Mesothelial cell of epicardium (in vitro differentiated cells): ENCODE measurements at places on chromosomes 12 and 14. TPM values are rescaled to one million over a fixed set of nuclear protein-coding genes. Genes with fewer than 3 reads are reported as not detected.

- peaks cover 35% of the 10 kb centered on the region for H3K36me3 ChIP-seq
- peaks cover 26% of the 10 kb centered on the region for H3K4me1 ChIP-seq
- peak within 1 kb of the TSS; percentile 85 for H3K4me3 ChIP-seq
- H3K27me3 ChIP-seq: no peaks in the 10 kb centered on the region
These were observed at the start of gene DTX3 for GRCh38 chr12:57604454-57604991. DTX3 (plus strand) TSS chr12:57604824; CDS start chr12:57606518, 1,694 bp downstream.

DNA sequence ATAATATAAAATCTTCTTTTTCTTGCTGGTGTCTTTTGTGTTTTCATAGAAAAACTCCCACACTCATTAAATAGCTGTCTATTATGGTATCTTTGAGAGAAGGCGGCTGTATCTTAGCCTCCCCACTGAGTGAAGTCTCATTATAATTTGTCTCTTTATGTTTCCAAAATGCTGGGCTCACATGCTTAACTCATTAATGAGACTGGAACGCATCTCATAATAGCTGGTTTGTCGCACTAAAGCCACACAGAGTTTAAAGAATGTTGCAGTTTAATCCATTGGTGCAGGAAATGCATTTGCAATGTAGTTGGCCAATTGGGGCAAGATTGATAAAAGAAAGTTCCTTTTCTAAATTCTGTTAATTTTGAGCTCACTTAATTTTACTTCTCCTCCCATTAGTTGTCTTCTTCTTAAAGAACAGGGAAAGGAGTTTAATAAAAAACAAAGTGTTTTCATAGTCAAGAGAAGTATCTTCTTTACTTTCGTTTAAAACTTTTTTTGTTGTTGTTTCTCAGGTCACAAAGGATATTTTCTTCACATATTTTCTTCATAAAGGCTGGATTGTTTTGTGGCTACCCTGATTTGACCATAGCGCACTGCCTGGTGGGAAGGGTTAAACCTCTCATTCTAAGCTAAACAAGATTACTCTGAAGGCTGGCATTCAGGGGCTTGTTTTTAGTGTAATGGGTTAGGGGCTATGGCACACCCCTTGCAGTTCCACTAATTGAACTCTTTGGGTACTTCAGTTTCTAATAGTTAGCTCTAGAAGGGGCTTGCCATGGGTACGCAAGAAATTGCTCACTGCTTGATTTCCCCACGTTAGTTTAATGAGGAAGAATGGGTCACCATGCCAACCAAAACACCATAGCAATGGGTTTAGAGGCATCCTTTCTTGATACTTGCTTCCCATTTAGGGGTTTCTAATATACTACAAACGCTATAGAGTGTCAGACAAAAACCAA is 197.0 kb downstream of the TMTC2 start:
- H3K27me3 ChIP-seq: no peaks in the 10 kb centered on the region
- no peak overlapping the region for H3K4me3 ChIP-seq
- H3K36me3 ChIP-seq: no peaks in the 10 kb centered on the region
- no peak for DNase-seq

DNA sequence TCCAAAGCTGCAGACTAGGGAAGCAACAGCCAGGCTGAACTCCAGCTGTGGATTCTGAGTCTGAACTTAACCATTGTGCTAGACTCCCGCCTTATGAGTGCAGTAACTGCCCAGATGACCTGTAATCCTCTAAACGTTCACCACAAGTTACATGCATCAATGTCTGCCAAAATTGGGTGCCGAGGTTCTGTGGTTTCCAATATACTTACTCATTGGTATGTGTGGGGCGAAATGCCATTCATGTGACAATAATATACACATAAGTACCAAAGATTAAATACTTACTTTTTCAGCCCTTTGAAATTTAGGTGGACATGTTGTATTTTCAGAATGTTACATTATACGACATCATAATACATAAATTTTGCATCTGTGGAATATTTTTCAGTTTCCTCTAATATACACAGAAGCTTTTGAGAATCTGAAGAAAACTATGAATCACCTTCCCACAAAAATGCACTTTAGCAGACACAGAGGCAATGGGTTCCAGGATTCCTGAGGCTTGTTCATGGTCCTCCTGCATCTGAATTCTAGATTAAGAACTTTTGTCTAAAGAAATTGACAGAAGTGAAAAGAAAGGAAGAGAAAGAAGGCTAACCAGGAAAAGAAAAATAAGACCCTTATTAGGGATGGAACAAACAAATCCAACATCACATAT is 31.7 kb downstream of the GRIP1 start:
- H3K4me3 ChIP-seq: no peak overlapping the region
- no peak for DNase-seq
- peaks cover 16% of the 10 kb centered on the region for H3K4me1 ChIP-seq
- no peaks in the 10 kb centered on the region for H3K36me3 ChIP-seq

DNA sequence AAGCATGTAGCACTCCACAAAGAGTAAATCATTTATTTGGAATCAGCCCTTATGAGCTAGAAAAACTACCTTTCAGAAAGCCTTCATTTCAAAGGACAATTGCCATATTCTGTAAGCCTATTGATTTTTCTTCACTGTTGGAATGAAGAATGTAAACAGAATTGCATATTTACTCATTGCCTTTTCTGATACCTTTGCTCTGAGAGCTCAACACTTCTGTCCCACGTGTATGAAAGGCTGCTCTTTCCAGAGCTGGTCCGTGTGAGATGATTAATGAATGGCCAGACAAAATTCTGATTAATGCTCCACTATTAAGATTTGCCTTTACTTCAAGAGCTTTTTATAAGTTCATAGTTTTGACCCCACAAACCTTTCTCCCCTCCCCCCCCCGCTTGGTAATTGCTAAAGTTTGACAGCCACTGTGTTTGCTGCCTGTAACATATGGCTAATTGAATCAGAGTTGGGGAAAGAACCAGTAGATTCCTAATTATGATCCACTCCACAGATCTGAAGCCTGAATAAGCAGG is 63.0 kb upstream of the PLEKHA5 start:
- DNase-seq: no peak
- no peak overlapping the region for H3K4me3 ChIP-seq
- H3K4me1 ChIP-seq: peaks cover 16% of the 10 kb centered on the region
- no peaks in the 10 kb centered on the region for H3K27me3 ChIP-seq
- no peaks in the 10 kb centered on the region for H3K36me3 ChIP-seq

DNA sequence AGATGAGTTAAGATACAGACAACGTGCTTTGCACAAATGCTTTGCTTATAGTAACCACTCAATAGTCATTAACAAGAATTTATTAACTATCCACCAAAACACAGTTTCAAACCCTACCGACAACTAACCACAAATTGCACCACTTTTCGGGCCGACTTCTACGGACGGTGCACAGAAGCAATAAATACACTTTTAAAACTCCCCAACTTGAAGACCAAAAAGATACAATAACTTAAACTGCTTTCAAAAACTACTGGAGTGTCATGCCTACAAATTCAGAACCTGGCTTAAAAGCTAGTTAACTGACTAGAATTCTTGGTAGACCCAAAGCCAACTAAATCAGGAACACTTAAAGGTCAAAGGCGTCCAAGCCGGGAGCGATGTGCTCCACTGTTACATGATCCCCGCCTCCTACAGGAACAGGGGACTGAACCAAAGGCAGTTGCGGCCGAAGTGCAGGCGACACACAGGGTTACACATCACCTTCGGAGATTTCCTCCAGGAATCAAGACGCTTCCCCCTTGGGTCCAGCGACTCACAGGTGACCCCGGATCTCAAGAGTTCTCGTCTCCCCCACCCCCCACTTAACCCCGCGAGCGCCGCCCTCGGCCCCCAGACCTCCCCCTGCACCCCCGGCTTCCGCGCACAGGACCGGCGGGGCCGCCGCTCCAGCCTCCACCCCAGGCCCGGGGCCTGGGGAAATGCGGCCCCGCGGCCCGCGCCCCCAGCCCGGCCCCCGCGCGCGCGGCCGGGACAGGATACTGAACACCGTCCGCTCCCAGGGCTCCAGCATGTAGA is 507 bp downstream of the SPTSSA start:
- peak overlapping the region; percentile 78 for H3K4me3 ChIP-seq
- no peak for DNase-seq
- H3K27ac ChIP-seq: peak overlapping the region; percentile 90
- peaks cover 3% of the 10 kb centered on the region for H3K36me3 ChIP-seq
- no peaks in the 10 kb centered on the region for H3K27me3 ChIP-seq
- H3K4me1 ChIP-seq: peaks cover 18% of the 10 kb centered on the region

DNA sequence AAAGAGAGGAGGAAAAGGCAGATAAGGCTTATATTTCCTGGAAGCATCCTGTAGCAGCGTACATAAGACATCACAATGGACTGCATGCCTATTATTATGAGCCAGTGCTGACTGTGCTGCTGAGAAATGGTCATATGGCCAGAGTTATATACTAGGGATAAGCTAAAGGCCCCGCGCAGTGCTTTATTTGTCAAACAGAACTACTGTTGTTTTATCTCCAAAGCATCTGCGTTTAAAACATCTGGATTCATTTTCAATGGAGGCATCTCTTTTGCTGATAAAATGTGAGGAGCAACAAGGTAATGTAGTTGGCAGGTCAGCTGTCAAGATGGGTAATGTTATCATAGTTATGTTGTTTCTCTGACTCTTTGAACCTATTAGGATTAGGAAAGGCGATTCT is 28.0 kb upstream of the LMNTD1 start:
- peaks cover 17% of the 10 kb centered on the region for H3K4me1 ChIP-seq
- DNase-seq: no peak
- H3K27ac ChIP-seq: no peak overlapping the region
- no peaks in the 10 kb centered on the region for H3K27me3 ChIP-seq
- H3K4me3 ChIP-seq: no peak overlapping the region

DNA sequence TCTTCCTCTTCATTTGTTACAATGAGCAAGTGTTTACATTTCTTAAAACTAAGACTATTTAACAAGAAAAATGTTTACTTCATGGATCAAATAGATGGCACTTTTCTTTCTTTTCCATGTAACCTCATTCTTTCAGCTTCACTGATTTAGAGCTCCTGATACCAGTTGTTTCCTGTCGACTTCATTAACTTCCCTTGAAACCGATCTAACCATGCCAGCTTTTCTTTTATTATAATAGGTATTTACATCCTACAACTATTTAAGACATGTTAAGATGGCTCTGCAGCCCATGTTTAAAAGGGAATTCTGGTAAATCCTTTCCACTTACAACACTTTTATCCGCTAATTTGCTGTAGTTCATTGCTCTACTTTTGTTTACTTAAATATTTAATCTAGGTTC is 107.3 kb upstream of the DCN start:
- H3K36me3 ChIP-seq: peaks cover 7% of the 10 kb centered on the region
- peaks cover 18% of the 10 kb centered on the region for H3K4me1 ChIP-seq
- no peak overlapping the region for H3K4me3 ChIP-seq
- no peak for DNase-seq
- H3K27me3 ChIP-seq: no peaks in the 10 kb centered on the region
- peak overlapping the region; percentile 88 for H3K27ac ChIP-seq

DNA sequence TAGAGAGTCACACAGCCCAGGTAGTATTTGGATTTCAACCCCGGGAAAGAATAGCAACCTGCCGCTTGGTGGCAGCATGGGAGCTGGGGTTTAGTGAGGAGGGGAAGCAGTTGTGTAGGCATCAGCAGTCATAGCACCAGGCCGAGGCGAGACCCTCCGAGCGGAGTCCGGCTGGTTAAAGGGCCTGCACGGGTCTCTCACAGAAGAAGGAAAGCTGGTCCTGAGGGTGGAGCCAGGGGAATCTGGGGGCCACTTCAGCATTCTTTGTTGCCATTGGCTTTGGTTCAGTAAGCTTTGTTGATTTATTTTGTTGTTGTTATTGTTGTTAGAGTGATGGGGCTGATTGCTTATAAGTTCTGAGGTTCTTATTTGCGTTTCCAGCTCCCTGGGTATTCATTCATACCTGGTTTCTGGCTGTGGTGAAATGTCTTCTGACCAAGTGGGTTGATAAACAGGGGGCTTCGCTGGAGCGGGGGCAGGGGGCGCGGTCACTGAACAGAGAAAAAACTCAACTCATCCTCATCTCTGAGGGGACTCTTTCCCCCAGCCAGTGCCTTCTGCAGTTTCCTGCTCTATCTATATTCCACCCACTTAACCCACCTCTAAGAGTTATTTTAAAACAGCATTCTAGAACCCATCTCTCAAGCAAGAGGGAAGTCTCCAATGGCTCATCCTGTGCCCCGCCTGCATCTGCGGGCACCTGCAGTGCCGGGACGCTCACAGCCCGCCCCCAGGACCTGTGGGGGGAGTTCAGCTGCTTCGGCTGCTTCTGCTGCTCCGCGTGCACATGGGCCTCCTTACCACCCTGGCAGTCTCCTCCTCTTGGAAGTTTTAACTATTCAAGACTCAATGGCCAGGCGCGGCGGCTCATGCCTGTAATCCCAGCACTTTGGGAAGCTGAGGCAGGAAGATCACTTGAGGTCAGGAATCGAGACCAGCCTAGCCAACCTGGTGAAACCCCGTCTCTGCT is 11.6 kb downstream of the CKB start:
- no peak for DNase-seq
- no peak overlapping the region for H3K27ac ChIP-seq
- H3K36me3 ChIP-seq: peaks cover 17% of the 10 kb centered on the region
- no peaks in the 10 kb centered on the region for H3K27me3 ChIP-seq
- H3K4me3 ChIP-seq: no peak overlapping the region

- H3K27me3 ChIP-seq: peaks cover 31% of the 10 kb centered on the region
- no peak overlapping the region for H3K27ac ChIP-seq
- no peaks in the 10 kb centered on the region for H3K36me3 ChIP-seq
- no peak overlapping the region for H3K4me3 ChIP-seq
- DNase-seq: no peak
These were observed 16.8 kb downstream of the ISCA2 start for GRCh38 chr14:74510223-74510931.

DNA sequence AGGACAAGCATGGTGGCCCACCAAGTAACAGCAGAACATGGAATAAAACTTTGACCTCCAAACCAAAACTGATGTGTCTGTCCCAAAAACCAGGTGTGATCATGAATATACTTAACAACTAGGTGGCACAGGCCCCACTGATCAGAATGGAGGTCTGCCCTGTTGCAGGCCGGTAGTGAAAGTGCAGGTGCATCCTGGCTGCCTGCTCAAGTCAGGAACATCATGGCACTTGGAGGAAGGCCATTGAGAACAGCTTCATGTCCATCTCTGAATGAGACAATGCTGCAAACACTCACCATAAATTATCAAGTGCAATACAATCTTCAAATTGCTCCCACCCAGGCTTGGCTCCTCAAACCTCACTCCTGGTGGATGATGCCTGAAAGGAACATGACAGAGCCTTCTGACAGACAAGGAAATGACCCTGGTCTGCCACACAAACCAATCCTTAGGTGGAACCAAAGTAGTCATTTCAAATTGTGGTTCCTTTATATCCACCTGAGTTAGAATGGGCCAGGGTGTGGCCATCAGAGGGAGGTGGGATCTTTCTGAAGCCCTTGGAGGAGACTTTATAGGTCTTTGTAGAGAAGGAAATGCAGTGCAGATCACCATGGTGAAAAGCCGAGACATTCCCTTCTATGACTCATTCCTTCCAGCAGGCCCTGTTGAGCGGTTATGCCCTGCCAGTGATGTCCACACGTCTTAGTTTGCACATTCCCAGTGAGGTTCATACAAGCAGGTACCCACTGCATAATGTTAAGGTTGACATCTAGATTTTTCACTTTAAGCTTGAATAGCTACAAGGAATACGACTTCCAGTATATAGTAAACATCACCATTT is 36.0 kb downstream of the EGLN3 start:
- H3K36me3 ChIP-seq: no peaks in the 10 kb centered on the region
- H3K27me3 ChIP-seq: no peaks in the 10 kb centered on the region
- no peak overlapping the region for H3K27ac ChIP-seq
- H3K4me3 ChIP-seq: no peak overlapping the region

The TAS2R8 gene
- 0.18 to 0.42 TPM (median 0.29 TPM) in 3 replicates for total RNA-seq

The C1QL4 gene
- total RNA-seq: 0.20 TPM in 2 of 3 replicates, not detected in the other
